ENCODE measurements at places on chromosomes 2 and 18.

DNA sequence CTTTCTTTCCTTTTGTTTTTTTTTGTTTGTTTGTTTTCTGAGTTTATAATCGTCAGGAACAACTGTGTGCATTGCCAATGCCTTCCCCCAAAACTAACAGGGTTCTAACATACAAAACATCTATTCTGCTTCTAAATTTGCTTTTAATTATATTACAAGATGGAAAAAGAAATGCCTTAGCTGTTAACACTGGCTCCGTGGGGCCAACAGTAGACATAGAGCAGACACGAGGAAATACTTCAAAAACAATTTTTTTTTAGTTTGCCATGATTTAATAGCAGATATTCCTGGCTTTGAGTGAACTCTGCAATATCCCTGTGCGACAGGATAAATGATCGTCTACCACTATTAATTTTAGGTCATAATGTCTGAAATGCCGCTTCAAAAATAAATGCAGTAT, 153.3 kb upstream of the HNRNPA3 start:
- H3K36me3 ChIP-seq: no peaks in the 10 kb centered on the region
- no peaks in the 10 kb centered on the region for H3K4me1 ChIP-seq
- H3K27me3 ChIP-seq: no peaks in the 10 kb centered on the region
- H3K27ac ChIP-seq: no peak overlapping the region
- H3K4me3 ChIP-seq: no peak overlapping the region
- DNase-seq: no peak

DNA sequence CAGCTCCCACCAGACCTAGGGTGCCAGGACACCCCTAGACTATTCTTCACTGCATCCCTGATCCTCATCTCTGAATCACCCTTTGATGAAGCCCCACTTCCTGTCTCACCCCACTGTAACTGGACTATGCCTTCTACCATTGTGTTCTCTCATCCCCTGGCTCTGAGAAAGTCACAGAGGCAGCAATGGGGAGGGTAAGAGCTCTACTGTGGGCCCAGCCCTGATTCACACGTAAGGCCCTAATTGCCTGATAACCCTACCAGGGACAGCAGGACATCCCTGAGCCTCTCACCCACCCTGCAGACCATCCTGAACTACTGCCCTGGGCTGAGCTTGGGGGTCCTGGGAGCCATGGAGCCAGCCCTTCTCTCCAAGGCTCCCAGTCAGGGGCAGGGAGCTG, 1.5 kb upstream of the PROM2 start:
- no peak overlapping the region for H3K27ac ChIP-seq
- H3K4me3 ChIP-seq: no peak overlapping the region
- no peaks in the 10 kb centered on the region for H3K27me3 ChIP-seq
- no peak for DNase-seq
- H3K36me3 ChIP-seq: no peaks in the 10 kb centered on the region
- peaks cover 7% of the 10 kb centered on the region for H3K4me1 ChIP-seq

- no peak overlapping the region for H3K4me3 ChIP-seq
- no peak overlapping the region for H3K27ac ChIP-seq
- H3K4me1 ChIP-seq: no peaks in the 10 kb centered on the region
- H3K27me3 ChIP-seq: no peaks in the 10 kb centered on the region
- H3K36me3 ChIP-seq: no peaks in the 10 kb centered on the region
- DNase-seq: no peak
These were observed 74.1 kb upstream of the DSEL start for GRCh38 chr18:67590571-67591141.

GRCh38 chr2:128635361-128635900, 316.8 kb upstream of the HS6ST1 start:
- no peak overlapping the region for H3K27ac ChIP-seq
- H3K4me3 ChIP-seq: no peak overlapping the region
- no peaks in the 10 kb centered on the region for H3K36me3 ChIP-seq
- H3K4me1 ChIP-seq: peaks cover 65% of the 10 kb centered on the region

DNA sequence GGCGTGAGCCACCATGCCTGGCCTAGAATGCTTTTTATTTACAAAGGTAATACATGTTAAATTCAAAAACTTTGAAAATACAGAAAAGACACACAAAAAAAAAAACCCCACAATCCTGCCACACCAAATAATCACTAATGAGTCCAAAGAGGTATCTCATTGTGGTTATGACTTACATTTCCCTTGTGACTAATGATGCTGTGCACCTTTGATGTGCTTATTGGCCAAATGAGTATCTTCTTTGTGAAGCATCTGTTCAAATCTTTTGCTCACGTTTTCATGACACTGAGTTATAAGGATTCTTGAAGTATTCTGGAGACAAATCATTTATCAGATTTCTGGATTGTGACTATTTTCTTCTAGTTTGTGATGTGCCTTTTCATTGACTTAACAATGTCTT, 6.4 kb upstream of the NLRC4 start:
- no peak overlapping the region for H3K4me3 ChIP-seq
- H3K27ac ChIP-seq: no peak overlapping the region
- H3K27me3 ChIP-seq: no peaks in the 10 kb centered on the region
- DNase-seq: no peak
- H3K4me1 ChIP-seq: no peaks in the 10 kb centered on the region

DNA sequence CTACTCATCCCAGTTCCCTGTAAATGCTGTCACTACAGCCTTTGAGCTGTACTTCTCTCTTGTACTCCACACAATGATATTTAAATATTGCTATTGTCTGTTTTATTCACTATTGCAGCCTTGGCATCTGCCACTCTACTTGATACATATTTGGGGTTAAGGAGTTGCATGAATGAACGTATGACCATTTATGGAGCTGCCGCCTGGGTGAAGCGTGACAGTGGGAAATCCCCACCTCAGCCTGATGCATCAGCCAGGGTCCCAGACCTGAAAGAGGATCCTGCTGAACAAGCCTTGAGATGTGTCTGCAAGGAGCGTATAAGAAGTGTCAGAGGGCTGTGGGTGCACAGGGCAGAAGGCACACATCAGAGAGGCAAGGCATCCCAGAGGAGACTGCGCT, 39.1 kb downstream of the MRPL35 start:
- DNase-seq: no peak
- H3K27me3 ChIP-seq: peaks cover 5% of the 10 kb centered on the region
- no peak overlapping the region for H3K27ac ChIP-seq
- H3K4me1 ChIP-seq: peaks cover 12% of the 10 kb centered on the region
- H3K4me3 ChIP-seq: no peak overlapping the region

DNA sequence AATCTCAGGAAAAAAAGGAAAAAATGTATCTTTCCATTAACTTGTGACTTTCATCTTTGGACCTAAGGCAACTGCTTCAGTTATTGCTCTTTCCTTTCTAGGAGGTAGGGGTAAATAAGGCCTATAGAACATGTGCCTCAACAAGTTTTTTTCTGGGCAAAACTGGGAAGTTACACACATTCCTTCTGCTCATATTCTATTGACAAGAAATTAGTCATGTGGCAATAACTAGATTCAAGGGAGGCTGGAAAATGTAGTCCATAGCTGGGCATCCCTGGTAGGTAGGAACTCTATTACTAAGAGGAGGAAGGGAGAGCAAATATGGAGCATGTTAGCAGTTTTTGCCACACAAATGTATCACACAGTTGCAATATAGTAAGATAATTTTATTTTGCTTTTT, 37.7 kb upstream of the NEMP2 start:
- no peaks in the 10 kb centered on the region for H3K27me3 ChIP-seq
- H3K36me3 ChIP-seq: no peaks in the 10 kb centered on the region
- no peak overlapping the region for H3K27ac ChIP-seq

DNA sequence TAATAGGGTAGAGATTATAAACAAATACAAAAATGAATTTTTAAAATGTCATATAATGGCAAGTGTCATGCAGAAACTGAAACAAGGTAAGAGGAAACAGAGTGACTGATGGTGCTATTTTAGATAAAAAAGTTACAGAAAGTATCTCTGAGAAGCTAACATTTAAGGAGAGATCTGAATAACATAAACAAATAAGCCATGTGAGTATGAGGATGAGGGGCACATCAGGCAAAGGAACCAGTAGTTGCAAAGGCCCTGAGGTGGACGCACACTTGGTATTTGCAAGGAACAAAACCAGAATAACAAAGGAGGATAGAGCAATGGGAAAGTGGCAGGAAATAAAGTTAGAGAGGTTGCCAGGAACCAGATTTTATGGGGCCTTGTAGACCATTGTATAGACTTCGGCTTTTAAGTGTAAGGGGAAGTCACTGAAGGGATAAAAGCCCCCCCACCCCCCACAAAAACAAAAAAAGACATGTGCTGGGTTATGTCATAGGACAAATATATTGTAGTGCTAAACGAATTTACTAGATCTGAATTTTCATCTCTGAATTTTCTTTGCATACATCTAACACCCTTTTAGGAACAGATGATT, 159.2 kb downstream of the DTNB start:
- no peak overlapping the region for H3K4me3 ChIP-seq
- H3K36me3 ChIP-seq: no peaks in the 10 kb centered on the region
- H3K4me1 ChIP-seq: no peaks in the 10 kb centered on the region
- DNase-seq: no peak
- H3K27ac ChIP-seq: no peak overlapping the region
- no peaks in the 10 kb centered on the region for H3K27me3 ChIP-seq

GRCh38 chr2:113799375-113799774, 42.9 kb upstream of the SLC35F5 start:
- H3K4me1 ChIP-seq: peaks cover 3% of the 10 kb centered on the region
- H3K27ac ChIP-seq: no peak overlapping the region
- H3K27me3 ChIP-seq: no peaks in the 10 kb centered on the region
- no peak for DNase-seq
- H3K36me3 ChIP-seq: no peaks in the 10 kb centered on the region

GRCh38 chr2:238793306-238793705, 54.6 kb upstream of the TWIST2 start:
- peaks cover 9% of the 10 kb centered on the region for H3K4me1 ChIP-seq
- no peaks in the 10 kb centered on the region for H3K27me3 ChIP-seq
- H3K27ac ChIP-seq: no peak overlapping the region
- H3K4me3 ChIP-seq: no peak overlapping the region
- no peaks in the 10 kb centered on the region for H3K36me3 ChIP-seq
